ENCODE measurements at places on chromosomes 7 and 10.

DNA sequence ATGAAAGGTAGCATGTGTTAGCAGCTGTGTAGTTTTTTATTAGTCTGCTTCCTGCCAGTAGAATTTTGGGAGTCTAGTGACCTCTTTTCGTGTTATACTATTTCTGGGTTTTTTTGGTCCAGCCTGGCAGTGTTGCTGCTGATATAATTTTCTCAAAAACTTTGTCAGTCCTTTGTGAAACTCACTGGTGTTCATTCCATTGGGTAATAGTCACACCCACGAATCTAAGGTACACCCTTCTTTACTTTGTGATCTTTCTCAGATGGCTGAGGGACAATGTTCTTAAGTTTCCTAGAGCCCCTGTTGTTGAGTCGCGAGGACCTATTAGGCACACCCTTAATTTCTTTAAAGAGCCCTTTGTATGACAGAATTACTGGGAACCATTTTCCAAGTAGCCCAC, 52.3 kb downstream of the TPST1 start:
- no peak for DNase-seq

DNA sequence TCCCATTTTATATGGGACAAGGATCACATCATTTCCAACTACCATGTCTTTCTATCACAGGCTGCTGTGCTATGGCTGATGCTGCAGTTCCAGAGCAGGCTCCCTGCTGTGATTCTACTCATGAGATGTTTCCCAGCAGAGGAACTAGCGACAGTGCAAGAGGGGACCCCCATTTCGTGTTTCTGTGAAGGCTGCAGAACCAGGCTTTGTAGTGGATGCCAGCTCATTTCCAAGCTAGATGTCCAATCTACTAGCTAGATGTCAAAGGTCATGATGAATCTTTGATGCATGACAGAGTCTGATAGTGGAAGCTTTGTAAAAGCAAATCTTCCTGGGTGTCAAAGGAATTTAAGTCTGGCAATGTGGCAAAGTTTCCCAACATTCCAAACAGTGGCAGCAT, 21.2 kb upstream of the MYO3A start:
- no peak for DNase-seq

- DNase-seq = no peak
Measured at GRCh38 chr7:22156205-22156604, 200.7 kb downstream of the RAPGEF5 start.

GRCh38 chr10:89314676-89315075, 12.8 kb downstream of the IFIT2 start:
- no peak for DNase-seq

DNA sequence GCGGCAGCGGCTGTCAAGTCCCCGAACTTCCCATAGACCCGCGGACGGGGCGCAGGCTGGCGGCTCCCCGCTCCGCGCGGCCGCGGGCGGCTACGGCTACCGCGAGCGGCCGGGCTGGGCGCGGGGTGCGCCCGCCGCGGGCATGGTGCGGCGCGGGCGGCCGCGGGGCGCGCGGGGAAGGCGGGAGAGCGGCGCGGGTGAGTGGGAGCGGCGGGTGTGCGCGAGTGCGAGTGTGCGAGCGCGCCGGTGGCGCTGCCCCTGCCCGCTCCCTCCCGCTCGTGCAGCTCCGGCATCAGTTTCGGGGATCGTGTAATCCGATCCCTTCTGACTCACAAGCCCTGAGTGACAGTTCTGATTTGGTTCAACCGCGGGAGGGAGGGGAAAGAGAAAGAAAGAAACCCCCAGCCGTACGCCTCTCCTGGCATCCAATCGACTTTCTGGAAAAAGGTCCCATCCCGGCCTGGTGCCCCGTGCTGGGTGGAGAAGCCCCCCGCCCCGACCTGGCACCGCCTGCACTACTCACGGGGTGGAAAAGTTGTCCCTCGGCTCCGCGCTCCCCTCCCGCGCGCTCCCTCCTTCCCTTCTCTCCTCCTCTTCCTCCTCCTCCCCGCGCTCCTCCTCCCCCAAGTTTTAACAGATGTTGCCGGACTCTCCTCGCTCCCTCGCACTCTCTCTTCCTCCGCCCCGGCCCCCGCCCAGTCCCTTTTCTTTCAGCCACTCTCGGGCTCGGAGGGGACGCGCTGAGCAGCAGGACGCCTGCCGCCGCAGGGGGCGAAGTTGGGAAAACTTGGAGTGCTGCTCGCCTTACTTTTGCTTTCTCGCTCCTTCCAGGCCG, at the start of gene GLI3:
Gene GLI3 (minus strand): TSS at position 234 of the 835 bp plus-strand sequence. CDS start 13,956 bp downstream, outside the sequence.
- DNase-seq = no peak

- no peak for DNase-seq
Measured at GRCh38 chr10:94310369-94310768, 52.4 kb downstream of the NOC3L start.

- DNase-seq = no peak
Measured at GRCh38 chr7:2403718-2404648, 572 bp downstream of the CHST12 start.

GRCh38 chr7:4248295-4248694, 433.8 kb upstream of the FOXK1 start:
- no peak for DNase-seq

- no peak for DNase-seq
Measured at GRCh38 chr10:79215531-79215930, 131.7 kb upstream of the PPIF start.

- no peak for DNase-seq
Measured at GRCh38 chr10:101094121-101094879, 32.5 kb downstream of the KAZALD1 start.

DNA sequence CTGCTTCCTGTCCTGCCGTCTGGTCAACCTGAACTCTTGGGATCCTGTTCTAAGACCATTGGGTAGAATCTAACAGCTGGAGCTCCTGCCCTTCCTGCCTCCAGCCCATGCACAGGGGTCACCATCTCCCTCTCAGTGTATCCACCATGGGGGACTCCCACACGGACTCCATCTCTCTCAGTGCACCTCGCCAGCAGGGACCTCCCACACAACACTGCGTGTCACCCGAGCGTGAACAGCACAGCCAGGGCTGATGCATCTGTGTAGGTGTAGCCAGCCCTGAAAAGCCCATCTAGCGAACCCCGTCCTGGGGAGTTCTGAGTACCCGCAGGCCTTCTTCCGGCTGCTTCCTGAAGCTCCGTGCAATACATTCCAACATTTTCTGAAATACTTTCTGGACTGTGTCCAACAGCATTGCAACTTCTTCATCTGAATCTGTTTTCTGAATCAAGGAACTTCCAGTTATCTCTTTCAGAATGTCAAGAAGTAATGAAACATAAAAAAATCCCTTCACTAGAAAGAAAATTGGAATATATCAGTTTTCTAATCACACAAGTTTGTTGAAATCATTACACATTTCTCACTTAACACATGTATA, 52.5 kb downstream of the NCAPG2 start:
- no peak for DNase-seq

DNA sequence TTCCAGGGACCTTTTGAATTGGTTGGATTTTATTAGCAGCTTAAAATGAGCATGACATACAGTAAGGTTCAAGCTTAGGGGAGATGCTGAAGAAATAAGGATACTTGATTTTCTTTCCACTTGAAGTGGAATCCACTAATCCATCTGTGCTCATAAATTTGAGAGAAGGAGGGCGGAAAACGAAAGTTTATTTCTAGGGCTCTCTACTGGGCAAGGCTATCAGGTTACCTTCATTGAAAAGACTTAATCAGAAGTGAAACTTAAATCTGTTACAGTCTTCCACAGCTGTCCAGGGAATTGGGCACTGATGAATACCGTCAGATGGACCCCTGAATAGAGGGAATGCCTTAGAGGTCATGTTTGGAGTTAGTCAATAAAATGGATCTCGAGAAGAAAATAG, 21.8 kb downstream of the AUTS2 start:
- DNase-seq = no peak

GRCh38 chr7:28509251-28510025, 97.1 kb downstream of the CREB5 start:
- DNase-seq = no peak

GRCh38 chr10:79081353-79082034, 12.7 kb downstream of the ZMIZ1 start:
- DNase-seq = no peak

DNA sequence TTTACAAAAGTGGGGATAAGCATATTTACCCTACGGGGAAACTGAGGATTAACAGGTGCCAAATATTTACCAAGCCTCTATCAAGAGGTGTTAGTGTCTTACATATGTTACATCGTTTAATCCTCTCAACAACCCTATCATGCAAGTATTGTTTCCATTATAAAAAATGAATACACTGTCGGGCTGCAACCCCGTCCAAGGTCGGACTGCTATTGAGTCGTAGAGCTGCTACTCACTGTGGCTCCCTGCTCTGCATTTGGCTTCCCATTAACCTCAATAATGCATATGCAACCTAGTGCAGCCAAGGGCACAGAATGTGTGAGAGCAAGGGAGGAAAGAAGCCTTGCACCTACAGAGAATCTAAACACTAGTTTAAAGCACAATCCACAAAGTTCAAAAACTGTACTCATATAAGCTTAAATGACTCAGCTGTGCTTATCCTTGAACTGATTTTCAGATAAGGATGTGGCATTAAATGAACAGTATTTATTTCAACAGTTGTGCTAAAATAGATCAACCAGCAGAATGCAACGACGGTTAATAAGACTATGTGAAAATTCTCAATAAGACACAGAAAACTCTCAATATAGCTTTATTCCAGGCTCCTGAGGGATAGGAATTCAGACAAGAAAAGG, 49.9 kb downstream of the UBE2H start:
- no peak for DNase-seq

- no peak for DNase-seq
Measured at GRCh38 chr7:86339051-86339450, 304.7 kb upstream of the GRM3 start.

- no peak for DNase-seq
Measured at GRCh38 chr7:106246902-106247711, 37.7 kb downstream of the NAMPT start.

GRCh38 chr10:28246023-28246422, 56.8 kb downstream of the MPP7 start:
- DNase-seq = no peak

DNA sequence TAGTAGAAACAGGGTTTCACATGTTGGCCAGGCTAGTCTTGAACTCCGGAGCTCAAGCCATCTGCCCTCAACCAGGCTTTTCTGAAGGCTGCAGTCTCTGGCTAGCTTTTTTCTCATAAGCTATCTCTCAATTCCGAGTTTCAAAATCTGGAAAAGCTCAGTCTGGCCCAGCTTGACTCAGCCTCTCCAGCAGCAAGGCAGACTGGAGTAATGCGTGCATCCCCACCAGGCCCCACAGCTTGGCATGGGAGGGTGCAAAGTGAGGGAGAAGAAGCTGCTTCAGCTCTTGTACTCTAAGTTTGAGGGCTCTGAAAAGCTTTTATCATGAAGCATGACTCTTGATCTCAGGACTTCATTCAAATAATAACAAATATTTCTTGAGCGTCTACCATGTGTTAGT, 4.8 kb downstream of the DHTKD1 start:
- DNase-seq = no peak

GRCh38 chr10:72321248-72322029, 33.3 kb downstream of the DNAJB12 start:
- DNase-seq = no peak
